ENCODE measurements at places on chromosomes 13 and 19. TPM values are rescaled to one million over a fixed set of nuclear protein-coding genes. Genes with fewer than 3 reads are reported as not detected.

Gene CTXN1
- total RNA-seq, result 89.4 TPM

Gene PLK5
- not detected for total RNA-seq

- DNase-seq, result no peak
- H3K4me1 ChIP-seq, result no peaks in the 10 kb centered on the region
- no peaks in the 10 kb centered on the region for H3K27me3 ChIP-seq
- H3K27ac ChIP-seq, result no peak overlapping the region
Observed at GRCh38 chr19:57914531-57914930, 1.9 kb downstream of the ZNF417 start.

- no peak overlapping the region for H3K4me3 ChIP-seq
- no peak overlapping the region for H3K27ac ChIP-seq
Observed at GRCh38 chr19:16841391-16841926, 12.3 kb downstream of the SIN3B start.

GRCh38 chr19:53880711-53881481 is 1.1 kb upstream of the PRKCG start:
- peak overlapping the region; percentile 73 for H3K4me3 ChIP-seq
- H3K27ac ChIP-seq, result peak overlapping the region; percentile 78
- no peaks in the 10 kb centered on the region for H3K36me3 ChIP-seq
- H3K4me1 ChIP-seq, result peaks cover 39% of the 10 kb centered on the region
- H3K27me3 ChIP-seq, result no peaks in the 10 kb centered on the region

Gene LYL1
- 0.23 TPM for total RNA-seq

Gene IRGC
- total RNA-seq, result not detected

- H3K4me1 ChIP-seq, result peaks cover 56% of the 10 kb centered on the region
- no peaks in the 10 kb centered on the region for H3K27me3 ChIP-seq
- no peaks in the 10 kb centered on the region for H3K36me3 ChIP-seq
- peak overlapping the region; percentile 86 for H3K27ac ChIP-seq
Observed at GRCh38 chr13:114116734-114117133, 15.7 kb downstream of the RASA3 start.

DNA sequence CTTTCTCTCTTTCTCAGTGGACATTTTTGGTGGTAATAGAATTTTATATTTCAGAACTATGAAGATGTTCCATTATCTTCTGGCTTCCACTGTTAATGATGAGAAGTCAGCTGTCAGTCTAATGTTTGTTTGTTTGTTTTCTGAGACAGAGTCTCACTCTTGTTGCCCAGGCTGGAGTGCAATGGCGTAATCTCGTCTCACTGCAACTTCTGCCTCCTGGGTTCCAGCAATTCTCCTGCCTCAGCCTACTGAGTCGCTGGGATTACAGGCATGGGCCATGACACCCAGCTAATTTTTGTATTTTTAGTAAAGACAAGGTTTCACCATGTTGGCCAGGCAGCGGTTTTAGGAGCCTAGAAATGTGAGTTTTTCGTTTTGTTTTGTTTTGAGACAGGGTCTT is 4.7 kb downstream of the ZNF317 start:
- no peaks in the 10 kb centered on the region for H3K27me3 ChIP-seq
- no peaks in the 10 kb centered on the region for H3K4me1 ChIP-seq
- H3K4me3 ChIP-seq, result no peak overlapping the region
- no peak overlapping the region for H3K27ac ChIP-seq
- peaks cover 2% of the 10 kb centered on the region for H3K36me3 ChIP-seq

DNA sequence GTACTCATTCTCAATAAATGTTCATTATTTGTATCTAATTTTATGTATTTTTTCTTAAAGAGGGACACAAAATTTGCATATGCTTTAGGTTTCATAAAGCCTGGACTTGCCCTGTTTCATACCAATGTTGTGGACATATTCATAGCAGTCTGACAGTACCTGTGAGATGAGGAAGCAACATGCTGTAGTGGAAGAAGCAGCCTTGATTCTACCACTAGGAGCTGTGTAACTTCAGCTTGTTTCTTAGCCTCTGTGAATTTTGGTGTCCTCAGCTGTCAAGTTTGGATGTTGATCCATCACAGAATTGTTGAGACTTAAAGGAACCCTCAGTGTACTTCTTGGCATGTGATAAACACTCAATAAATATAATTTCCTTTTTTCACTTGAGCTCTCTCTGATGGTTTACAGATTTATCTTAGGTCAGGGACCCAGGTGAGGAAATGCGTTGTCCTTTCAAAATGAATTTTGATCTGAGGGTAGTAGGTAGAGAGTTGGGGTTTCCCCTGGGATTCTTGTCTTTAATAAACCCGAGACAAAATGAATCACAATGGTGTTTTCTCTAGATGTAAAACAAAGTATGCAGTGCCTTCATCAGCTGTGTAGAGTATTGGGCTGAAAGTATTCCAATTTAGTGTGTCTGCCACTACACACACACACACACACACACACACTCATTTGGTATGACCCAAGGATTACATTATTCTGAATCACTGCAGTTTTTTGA is 152.1 kb downstream of the KCNRG start:
- H3K4me3 ChIP-seq, result no peak overlapping the region
- H3K27me3 ChIP-seq, result no peaks in the 10 kb centered on the region
- no peak for DNase-seq
- H3K36me3 ChIP-seq, result no peaks in the 10 kb centered on the region

DNA sequence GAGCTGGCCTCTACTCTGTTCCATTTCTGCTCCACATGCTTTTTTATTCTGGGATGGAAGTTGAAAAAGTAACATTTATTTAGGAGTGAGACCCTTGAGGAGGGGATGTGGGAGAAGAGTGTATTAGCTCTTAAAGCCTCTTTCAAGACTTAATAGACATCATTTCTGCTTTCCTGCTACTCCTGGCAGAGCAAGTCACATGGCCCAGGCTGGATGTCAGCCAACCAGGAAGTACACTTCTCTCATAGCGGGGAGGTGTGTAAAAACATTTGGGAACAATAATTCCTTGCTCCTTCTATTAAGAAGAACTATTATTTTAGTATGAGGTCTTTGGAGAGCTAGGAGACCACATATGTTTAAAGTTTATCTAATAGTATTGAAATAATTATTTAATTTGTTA is 40.6 kb upstream of the FAM216B start:
- no peaks in the 10 kb centered on the region for H3K27me3 ChIP-seq
- no peak overlapping the region for H3K27ac ChIP-seq
- DNase-seq, result no peak
- H3K4me3 ChIP-seq, result no peak overlapping the region
- H3K4me1 ChIP-seq, result no peaks in the 10 kb centered on the region

DNA sequence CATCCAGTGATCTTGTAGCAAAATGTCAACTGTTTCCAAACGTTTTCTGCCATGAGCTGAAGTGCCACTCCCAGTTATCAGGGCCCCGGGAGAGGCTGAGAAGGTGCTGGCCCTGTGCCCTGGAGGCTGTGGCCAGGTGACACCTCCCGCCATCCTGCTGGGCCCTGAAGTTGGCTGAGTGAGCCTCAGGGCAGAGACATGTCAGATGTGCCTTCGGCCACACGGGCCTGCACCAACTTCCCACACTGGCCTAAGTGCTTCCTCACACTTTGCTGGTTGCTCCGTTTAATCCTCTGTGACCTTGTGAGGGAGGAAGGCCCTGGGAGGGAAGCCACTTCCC is 4.8 kb downstream of the ADPRHL1 start:
- no peaks in the 10 kb centered on the region for H3K27me3 ChIP-seq
- H3K27ac ChIP-seq, result peak overlapping the region; percentile 96
- peak overlapping the region; percentile 56 for H3K4me3 ChIP-seq
- peaks cover 4% of the 10 kb centered on the region for H3K36me3 ChIP-seq

GRCh38 chr19:14090509-14091080 is at the start of gene SAMD1:
Gene SAMD1, minus strand, starts transcription at chr19:14090751.
- DNase-seq, result no peak
- peak within 1 kb of the TSS; percentile 89 for H3K27ac ChIP-seq
- peaks cover 4% of the 10 kb centered on the region for H3K4me1 ChIP-seq
- no peaks in the 10 kb centered on the region for H3K36me3 ChIP-seq
- peak within 1 kb of the TSS; percentile 66 for H3K4me3 ChIP-seq

DNA sequence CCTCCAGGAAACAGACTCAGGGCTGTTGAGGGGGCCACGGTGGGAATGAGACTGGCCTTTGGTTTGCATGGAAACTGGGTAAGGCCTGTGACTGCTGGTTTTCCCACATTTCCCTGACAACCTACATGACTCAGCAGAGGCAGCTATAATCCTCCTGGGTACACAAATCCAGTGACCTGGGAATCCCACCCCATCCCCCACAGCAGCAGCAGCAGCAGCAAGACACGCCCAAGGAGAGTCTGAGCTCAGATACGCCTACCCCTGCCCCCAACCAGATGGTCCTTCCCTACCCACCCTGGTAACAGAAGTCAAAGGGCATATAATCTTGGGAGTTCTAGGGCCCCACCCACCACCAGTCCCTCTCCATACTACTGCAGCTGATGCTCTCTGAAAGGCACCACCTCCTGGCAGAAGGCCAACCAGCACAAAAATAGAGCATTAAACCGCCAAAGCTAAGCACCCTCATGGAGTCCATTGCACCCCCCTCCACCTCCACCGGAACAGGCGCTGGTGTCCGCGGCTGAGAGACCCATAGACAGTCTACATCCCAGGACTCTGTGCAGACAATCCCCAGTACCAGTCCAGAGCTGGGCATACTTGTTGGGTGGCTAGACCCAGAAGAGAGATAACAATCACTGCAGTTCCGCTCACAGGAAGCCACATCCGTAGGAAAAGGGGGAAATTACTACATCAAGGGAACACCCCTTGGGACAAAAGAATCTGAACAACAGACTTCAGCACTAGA is 237.2 kb upstream of the SPRY2 start:
- no peaks in the 10 kb centered on the region for H3K4me1 ChIP-seq
- DNase-seq, result no peak
- no peaks in the 10 kb centered on the region for H3K36me3 ChIP-seq

DNA sequence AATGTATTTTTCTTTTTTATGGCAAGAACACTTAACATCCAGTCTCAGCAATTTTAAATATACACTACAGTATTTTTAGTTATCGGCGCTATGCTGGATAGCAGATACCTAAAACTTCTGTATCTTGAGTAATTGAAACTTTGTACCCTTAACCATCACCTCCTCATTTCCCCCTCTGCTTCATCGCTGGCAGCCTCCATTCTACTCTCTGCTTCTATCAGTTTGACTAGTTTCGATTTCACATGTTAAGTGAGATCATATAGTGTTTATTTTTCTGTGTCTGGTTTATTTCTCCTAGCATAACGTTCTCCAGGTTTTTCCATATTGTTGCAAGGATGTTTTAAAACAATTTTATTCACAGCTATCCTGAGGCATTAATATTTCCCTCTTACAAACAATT is 340.8 kb upstream of the SLC10A2 start:
- no peaks in the 10 kb centered on the region for H3K4me1 ChIP-seq
- no peaks in the 10 kb centered on the region for H3K27me3 ChIP-seq
- H3K4me3 ChIP-seq, result no peak overlapping the region
- DNase-seq, result no peak
- no peaks in the 10 kb centered on the region for H3K36me3 ChIP-seq

Gene PCP2
- total RNA-seq, result not detected

GRCh38 chr19:41297628-41298347 is 12.2 kb upstream of the CCDC97 start:
- H3K27me3 ChIP-seq, result no peaks in the 10 kb centered on the region
- no peak for DNase-seq
- no peak overlapping the region for H3K4me3 ChIP-seq

DNA sequence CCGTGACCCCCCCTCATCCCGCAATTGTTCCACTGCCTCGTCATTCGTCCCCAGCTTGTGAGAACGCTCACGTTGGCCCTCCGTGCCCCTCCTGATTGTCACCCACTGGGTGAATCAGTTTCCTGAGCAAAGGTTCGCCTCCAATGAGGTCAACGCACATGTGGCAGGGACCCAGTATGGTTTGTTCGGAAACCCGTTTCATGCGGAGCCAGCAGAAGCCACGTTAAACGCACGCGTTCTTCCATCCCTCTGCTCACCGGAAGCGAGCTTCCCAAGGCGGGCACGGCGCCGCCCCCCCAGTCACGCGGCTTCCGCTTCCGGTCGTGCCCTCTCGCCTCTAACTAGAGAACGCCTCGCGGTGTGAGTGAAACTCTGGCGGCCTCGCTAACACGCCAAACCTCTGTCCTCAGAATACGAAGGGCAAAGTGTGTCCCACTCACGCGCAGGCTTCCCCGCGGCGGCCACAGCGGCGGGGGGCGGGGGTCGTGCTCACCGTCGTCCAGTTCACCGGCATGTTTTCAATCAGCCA is 18.0 kb upstream of the CFAP97D2 start:
- no peak overlapping the region for H3K4me3 ChIP-seq
- H3K27ac ChIP-seq, result no peak overlapping the region
- no peak for DNase-seq
- peaks cover 4% of the 10 kb centered on the region for H3K4me1 ChIP-seq
- H3K36me3 ChIP-seq, result no peaks in the 10 kb centered on the region
- H3K27me3 ChIP-seq, result no peaks in the 10 kb centered on the region

DNA sequence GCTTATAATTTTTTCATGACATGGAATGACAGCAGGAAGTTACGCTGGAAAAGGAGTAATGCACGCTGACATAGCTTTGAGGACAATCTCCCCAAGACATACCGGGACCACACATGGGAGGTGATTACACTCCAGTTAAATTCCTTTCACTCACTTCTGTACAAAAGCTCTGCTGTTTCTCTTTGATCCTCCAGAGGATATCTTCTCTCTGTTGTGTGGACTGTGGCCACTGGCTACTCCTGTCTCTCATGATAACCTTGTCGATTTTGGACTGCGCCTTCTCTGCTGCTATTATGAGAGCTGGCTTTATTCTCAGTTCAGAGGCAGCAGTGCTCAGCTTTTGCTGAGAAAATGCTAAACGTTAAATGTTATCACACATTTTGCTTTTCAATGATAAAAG is 464.6 kb downstream of the FGF9 start:
- no peak overlapping the region for H3K4me3 ChIP-seq
- H3K36me3 ChIP-seq, result no peaks in the 10 kb centered on the region
- no peaks in the 10 kb centered on the region for H3K27me3 ChIP-seq
- no peak for DNase-seq
- no peak overlapping the region for H3K27ac ChIP-seq

DNA sequence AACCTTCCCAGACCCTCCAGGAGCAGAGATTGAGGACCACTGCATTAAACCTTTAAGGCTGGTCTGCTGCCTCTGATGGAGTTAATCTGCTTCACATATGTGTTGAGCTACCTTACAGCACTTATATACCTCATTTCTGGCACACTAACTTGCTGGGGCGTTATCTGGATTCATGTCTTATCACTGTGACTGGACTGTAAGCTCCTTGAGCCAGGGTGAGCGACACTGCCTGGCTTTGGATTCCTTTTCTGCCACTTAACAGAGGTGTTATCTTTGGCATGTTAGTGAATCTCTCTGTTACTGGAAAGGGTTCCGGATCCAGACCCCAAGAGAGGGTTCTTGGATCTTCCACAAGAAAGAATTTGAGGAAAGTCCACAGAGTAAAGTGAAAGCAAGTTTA is 69.8 kb upstream of the RGCC start:
- H3K36me3 ChIP-seq, result no peaks in the 10 kb centered on the region
- DNase-seq, result no peak
- H3K4me1 ChIP-seq, result no peaks in the 10 kb centered on the region

Gene RGL3
- total RNA-seq, result 22.6 TPM

Gene CYTH2
- total RNA-seq, result 53.4 TPM

DNA sequence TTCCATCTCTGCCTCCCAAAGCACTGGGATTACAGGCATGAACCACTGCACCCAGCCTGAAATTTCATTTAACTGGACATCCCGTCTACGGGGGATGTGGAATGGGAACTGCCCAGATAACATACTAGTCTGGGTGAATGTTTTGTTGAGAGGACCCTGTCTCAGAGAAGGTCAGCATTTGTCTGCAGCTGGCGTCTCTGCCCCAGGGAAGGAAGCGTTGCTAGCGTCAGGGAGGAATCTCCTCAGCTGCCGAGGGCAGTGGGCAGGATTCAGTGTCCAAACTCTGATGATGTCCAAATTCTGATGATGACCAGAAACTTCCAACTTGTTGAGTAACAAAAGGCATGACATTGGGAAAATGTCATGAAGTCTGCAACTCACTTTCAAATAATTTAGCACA is 3.1 kb downstream of the NXNL1 start:
- DNase-seq, result no peak
- H3K27ac ChIP-seq, result no peak overlapping the region
- no peaks in the 10 kb centered on the region for H3K36me3 ChIP-seq
- H3K4me1 ChIP-seq, result no peaks in the 10 kb centered on the region
- no peak overlapping the region for H3K4me3 ChIP-seq

Gene SGCG
- not detected for total RNA-seq

All from Panc1 (cell line).